Stimulated activated CD4-positive, alpha-beta T cell treated with anti-CD3 and anti-CD28 coated beads, Interleukin-2, amount 100 ng/mL, for 4 hours (primary cell): ENCODE measurements at places on chromosomes 6 and 20.

- DNase-seq = no peak
Observed at GRCh38 chr6:145743332-145743731, 8.0 kb upstream of the EPM2A start.

- DNase-seq = no peak
Observed at GRCh38 chr6:22709803-22710202, 140.4 kb downstream of the HDGFL1 start.

DNA sequence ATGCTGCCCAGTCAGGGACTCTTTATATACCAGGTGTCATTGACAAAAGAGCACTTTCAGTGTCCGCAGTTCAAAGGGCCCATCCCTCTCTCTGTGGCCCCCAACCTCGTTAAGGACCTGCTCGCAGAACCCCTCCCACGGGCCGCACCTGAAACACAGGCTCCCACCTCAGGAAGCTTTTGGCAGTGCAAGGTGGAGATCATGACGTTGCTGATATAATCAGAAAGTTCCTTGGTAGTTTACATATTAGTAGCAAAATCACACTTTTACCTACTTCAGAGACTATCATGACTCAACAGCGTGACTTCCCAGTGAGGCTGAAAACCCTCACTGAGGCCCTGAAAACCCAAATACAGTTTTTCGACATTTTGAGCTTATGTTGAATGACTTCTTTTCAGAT lies 4.1 kb downstream of the TTLL2 start:
- no peak for DNase-seq

- no peak for DNase-seq
Observed at GRCh38 chr20:31760519-31761240, 21.6 kb downstream of the TPX2 start.

DNA sequence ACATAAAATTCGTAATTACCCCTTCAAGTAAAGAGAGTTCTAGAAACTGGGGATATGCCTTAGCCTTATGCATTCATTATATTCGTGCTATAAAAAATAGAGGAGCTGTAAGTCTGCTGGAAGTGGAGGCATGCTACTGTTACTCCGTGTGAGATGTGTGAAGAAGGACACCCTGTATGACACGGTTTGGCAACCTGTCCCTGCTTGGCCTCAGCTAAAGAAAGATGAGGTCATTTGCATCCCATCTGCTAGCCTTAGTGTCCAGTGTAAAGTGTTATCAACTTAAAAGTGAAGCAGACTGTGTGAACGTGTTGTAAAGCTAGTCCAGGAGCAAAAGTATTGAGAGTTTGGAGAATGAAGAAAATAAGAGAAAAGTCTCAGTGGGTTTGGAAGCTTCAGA lies 135.1 kb upstream of the RAB32 start:
- no peak for DNase-seq

- no peak for DNase-seq
Observed at GRCh38 chr6:139588076-139588639, 213.7 kb upstream of the CITED2 start.

DNA sequence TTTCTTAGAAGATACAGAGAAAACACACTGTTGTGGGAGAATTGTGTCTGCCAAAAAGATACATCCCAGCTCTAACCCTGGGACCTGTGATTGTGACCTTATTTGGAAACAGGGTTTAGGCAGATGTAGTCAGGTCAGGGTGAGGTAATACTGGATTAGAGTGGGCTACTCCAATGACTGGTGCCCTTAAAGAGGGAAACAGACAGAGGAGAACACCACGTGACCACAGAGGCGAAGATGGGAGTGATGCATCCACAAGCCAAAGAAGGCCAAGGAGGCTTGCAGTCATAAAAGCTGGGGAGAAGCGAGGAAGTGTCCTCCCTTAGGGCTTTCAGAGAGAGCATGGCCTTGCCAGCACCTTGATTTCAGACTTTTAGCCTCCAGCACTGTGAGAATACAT lies 35.6 kb downstream of the SLC52A3 start:
- DNase-seq = no peak

DNA sequence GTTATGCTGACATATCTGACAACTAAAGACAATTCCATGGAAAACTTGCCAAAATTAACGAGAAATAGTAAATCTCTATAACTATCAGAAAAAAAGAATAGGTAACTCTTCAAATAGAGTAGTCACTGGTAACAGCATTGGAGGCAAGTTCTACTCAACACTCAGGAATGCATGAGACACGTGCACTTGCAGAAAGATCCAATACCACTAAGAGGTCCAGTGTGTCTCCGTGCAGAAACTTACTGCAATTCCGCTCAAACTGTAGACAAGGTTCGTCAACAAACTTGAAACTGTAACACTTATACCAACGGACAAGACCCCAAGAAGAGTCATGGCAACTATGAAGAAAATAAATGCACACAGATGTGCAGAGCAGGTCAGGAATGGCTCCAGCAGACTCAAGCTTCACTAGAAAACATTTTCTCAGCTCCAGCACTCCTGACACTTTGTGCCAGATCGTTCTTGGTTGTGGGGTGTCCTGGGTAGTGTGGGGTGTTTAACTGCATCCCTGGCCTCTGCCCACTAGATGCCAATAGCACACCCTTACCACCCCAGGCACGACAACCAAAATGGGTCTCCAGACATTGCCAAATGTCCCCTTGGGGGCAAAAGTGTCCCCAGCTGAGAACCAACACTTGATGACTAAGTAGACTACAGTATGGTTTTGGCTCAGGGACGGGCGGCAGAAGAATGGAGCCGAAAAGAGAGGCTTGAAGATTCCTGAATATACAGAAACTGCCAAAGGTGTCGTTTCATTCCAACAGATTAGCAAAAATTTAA lies 134.8 kb downstream of the DTNBP1 start:
- no peak for DNase-seq

DNA sequence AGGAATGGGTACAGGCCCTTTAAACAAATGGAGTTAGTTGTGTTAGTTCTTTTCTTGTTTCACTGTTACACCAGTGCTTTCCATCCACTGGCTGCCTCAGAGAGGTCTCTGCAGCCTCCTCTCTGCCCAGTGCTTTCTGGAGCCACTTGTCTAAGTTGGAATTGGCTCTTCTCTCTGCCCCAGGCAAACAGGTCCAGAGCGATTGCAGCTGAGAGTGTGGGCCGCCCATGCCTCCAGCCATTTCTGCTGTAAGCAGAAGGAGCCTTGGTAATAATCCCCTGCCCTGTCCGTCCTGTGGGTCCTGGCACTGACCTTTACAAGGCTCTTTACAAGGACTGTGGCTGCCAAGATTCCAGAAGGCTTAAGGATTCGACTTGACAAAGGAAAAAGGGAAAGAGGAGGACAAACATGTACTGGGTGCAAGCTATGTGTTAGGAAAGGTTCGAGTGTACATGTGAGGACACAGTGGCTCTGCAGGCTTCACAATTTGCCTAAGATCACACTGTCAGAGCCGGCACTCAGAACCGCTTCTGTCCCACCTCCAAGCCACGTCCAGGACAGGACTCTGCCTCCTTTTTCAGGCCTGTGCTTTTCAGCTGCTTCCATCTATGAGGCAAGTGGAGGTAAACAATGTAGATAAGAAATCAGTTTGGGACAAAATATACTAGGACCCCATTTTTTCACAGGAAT lies 88.5 kb downstream of the POPDC3 start:
- no peak for DNase-seq
